ENCODE measurements at places on chromosomes 1 and 21.

DNA sequence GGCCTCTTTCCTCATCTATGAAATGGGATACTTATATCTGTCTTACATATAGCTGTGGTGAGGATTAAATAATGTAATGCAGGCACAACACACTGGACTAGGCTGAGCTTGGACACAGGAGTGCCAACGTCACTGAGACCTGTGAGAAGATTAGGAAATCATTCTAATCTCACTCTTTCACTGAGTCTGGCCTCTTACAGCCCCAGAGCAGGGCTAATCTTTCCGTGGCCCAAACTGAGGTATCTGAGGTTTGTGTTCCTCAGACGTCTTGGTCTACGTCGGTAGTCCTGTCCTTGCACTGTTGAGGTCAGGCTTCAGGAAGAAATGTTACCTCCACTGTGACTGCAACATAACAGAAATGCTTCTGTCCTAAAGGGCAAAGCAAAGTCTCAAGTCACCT, 22.6 kb upstream of the A3GALT2 start:
- DNase-seq = no peak

GRCh38 chr1:210516697-210517459, 188.2 kb downstream of the HHAT start:
- no peak for DNase-seq

DNA sequence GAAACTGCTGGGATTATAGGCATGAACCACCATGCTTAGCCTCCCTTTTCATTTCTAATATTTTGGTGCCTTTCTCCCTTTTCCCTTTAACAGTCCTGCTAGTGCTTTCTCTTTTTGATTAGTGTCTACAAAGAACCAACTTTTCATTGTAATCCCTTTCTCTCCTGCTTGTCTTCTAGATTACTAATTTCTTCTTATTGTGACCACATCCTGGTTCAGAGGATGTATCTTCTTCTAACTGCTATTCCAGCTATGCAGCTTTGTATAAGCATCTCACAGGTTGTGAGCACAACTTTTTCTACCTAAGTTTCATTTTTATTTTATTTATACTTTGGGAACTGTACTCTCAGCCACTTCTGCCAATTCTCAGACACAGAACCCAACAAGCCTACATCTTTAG, 14.7 kb downstream of the ZNF648 start:
- DNase-seq = no peak

GRCh38 chr1:168970926-168971659, 135.4 kb upstream of the ATP1B1 start:
- DNase-seq = no peak

- DNase-seq = no peak
Measured at GRCh38 chr1:201172999-201173610, 17.5 kb upstream of the IGFN1 start.

DNA sequence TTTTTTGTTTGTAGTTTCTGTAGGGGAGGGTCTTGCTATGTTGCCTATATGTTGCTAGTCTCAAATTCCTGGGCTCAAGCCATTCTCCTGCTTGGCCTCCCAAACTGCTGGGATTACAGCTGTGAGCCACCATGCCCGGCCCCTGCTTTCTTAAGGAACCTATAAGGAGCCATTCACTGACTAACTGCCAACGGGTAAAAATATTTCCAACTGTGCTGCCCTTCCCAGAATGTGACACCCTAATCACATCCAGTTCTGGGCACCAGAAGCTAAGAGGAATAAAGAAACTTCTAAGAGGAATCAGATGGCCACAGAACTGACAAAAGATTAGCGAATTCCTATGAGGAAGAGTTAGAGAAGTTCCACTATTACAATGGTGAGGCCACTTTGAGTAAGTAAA, 6.4 kb downstream of the SYPL2 start:
- no peak for DNase-seq

GRCh38 chr1:72218141-72218739, 64.1 kb downstream of the NEGR1 start:
- DNase-seq = no peak

DNA sequence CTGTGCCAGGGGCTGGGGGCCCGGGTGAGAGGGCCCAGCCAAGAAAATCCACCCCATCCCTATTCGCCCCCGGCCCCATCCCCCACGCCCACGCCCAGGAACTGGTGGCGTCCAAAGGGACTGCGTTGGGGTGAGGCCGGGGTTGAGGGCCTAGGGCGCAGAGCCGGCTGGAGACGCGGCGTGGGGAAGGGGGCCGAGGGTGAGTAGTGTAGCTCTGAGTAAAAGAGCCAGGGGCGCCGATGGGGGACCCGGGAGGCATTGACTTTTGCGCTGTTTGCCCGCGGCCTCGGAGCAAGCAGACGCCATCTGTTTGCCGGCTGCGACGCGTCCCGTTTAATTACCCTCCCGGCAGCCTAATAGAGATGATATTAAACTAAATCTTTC, 3.5 kb upstream of the DMRTA2 start:
- peak; percentile 73 for DNase-seq
